ENCODE measurements at places on chromosomes 5 and 9. TPM values are rescaled to one million over a fixed set of nuclear protein-coding genes. Genes with fewer than 3 reads are reported as not detected.

The PDE8B gene
- total RNA-seq: 2.0 TPM

The TRMT10B gene
- total RNA-seq: 5.2 TPM

The ADGRD2 gene
- 0.03 TPM for total RNA-seq

The GLRA1 gene
- not detected for total RNA-seq

The ABO gene
- not detected for total RNA-seq

The EFNA5 gene
- 16.3 TPM for total RNA-seq

The MRPS2 gene
- total RNA-seq: 130 TPM

The PCDHA3 gene
- 1.0 TPM for total RNA-seq

The SHROOM1 gene
- total RNA-seq: 10.1 TPM

All from A549 treated with AZD2906 at 1 μM for 4 hours (cell line).